GM12864 (cell line): ENCODE measurements at places on chromosomes 5 and 9.
A peak's percentile ranks its signal among the peaks of the same experiment; 100 is the strongest.

DNA sequence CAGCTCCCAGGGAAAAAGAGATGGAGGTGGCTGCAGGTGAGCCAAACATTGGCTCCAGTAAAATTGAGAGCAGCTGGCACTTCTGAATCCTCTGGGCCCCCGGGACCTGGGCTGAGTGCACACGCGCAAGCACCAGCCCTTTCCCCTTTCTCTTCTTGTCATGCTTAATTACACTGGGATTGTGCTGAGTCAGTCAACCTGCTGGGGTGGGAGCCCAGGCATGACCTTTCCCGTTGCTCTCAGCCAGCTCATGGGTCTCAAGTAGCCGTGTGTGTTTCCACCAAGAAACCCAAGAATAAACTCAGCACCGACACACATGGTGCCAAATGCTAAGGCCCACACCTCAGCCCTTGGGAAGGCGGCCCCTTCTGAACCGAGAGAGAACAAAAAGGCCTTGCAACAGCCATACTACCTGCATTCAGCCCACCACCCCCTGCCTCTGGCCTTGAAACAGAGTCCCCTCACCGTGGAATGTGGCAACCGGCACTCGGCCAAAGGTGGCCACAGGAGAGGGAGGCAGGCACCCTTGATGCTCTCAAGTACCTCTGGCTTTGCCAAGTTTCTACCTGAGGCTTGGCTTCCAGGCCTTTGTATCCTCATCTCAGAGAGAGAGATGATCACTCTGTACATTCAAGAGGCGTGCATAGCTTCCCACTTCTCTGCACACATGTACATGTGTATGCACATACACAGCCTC, 28.1 kb downstream of the SLIT3 start:
- DNase-seq: no peak

DNA sequence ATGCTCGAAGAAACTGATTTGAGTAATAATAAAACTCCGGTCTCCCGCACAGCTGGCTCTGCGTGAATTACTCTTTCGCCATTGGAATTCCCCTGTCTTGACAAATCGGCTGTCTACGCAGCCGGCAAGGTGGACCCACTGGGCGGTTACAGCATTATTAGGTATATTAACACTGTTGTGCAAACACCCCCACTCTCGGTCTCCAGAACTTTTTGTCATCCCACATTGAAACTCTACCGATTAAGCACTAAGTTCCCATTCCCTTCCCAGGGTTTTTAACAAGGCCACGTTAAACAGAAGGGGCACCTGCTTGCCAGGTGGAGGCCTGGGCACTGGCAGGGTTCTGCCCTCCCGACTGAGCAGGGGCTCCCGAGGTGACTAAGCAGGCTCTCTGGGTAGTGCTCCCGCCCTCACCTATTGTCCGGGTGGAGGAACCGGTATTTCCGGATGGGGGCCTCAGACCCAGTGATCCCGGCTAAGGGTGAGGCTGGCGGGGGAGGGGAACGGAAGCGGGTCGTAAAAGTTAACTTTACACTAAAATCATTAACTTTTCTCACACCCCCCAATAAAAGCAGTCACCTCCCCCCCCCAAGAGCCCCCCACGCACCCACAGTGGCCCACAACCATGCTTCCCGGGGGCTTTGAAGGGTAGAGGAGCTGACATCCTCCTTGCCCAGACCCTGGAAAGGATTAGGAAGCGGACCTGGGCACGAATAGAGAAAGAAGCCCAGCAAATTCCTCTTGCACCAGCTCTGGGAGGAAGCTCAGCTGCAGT, 53.5 kb upstream of the TJP2 start:
- DNase-seq: no peak

DNA sequence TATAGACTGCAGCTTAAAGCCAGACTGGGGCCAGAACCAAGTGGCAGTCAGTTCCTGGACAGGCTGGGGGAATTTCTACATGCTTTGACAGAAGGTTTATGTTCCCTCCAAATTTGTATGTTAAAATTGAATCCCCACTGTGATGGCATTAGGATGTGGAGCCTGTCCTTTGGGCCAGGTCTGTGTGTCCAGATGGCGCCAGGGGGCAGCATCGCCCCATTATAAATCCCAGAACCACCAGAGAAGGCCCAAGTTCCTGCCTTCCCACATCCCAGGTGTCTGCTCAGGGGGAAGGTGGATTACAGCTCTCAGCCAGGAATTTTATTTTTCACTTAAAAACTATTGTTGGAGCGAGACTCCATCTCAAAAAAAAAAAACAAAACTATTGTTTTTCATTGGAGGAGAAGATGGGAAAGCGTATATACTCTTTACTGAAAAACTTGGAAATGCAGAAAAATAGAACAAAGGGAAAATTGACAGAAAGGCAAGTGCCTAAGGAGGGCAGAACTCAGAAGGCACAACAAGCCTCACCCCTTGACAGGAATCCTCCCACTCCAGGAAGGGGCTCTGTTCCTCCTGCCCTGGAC, 5.0 kb downstream of the IL3 start:
- peak; percentile 18 for DNase-seq

- no peak for DNase-seq
These were observed 67.3 kb downstream of the PARP8 start for GRCh38 chr5:50733741-50734140.

DNA sequence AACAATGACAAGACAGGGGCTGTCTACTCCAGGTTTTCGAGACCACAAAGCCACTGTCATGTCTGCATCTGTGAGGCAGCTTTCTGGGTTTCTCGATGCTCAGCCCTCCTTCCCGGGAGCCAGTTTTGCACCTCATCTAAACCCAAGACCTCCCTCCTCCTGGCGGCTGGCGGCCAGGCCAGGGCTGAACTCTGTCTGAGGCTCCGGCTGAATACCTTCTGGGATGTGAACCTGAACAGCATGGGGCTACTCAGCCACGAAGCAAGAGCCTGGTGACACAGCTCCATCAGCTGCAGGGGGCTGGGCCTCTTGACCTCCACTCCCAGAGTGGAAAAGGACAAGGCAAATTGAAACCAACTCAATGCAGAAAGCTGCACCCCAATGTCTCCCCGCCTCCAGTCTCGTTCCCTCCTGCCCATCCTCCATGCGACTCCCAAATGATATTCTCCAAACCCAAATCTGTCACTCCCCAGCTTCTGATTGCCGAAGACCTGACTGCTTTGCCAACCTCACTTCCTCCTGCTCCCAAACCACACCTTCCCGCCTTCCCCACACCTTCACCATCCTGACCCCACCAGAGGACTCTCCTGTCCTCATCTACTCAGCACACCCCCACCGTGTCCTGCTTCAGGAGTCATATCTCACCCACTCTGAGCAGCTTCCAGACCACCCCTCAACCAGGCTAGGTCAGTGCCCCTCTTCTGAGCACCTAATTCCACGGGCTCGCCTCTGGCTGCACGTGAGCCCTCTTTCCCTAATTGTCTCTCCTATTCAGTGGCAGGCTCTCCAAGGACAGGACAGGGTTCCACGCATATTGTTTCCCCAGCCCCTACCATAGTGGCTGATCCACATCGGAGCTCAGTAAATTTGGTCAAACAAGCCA, 4.5 kb downstream of the ANKS6 start:
- no peak for DNase-seq

DNA sequence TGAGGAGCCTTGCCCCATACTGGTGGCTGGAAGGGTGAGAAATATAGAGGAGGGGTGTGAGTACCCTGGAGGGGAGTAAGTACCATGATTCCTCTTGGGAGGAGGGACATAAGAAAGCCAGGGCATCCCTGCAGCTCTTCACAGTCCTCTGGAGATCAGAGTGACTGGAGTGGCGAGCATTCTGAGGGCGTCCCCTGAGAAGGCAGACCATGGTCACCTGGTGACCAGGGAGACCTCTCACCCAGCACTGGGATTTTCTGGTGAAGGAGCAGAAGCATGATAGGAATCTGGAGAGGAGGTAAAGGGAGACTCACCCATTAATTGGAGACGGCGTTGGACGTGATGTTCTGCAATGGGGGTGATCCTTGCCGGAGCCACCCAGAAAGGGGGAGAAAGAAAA, 27.7 kb upstream of the GPX3 start:
- no peak for DNase-seq

DNA sequence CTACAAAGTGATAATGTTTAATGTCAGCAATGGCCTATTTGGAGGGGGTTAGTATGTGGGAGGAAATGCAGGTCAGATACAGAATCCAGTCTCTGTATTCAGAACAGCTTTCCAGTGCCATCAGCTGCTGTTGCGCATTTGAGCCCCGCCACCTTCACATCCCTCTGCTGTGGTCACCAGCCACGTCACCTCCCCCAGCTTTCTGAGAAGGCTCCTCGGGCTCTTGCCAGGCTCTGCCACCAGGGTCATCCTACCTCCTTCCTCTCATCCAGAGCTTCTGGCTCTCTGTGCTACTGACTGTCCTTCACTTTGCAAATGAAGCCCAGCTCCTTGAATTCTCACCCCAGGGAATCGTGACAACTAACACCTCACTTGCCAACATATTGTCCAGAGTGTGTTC, 138.8 kb downstream of the PIK3R1 start:
- no peak for DNase-seq

DNA sequence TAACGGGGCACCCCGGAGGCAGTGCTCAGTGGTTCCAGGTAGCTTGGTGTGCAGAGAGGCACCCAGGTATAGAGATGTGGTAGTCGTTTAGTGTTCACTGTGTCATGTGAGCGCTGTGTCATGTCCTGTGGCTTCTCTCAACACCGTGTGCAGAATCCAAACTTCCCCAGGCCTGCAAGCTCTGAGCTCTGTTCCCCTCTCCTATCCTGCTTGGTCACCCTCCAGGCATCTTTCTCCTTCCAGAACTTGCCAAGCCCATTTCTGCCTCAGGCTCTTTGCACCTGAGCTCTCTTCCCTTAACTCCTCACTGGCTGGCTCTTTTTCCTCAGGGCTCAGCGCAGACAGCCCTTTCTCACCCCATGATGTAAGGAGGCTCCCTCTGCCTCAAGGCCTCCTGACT, 64.8 kb downstream of the CARTPT start:
- no peak for DNase-seq

GRCh38 chr9:107274953-107275422, 8.1 kb upstream of the RAD23B start:
- no peak for DNase-seq

DNA sequence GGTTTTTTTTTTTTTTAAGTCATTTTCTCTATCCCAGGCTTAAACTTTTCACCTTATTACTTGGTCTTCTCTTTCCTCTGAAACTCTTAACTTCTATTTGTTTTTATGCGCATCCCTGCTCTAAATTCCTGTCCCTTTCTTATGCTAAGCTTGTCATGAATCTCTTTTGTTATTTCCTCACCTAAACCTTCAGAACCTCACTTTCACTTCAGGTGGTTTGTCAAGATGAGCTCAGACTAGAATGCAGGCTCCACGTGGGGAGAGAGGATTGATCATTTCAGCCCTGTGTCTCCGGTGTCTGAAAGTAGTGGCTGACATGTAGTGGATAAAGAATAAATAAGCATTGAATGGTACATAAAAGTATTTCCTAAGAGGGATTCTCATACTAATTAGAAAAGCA, 63.6 kb downstream of the ANXA1 start:
- no peak for DNase-seq

DNA sequence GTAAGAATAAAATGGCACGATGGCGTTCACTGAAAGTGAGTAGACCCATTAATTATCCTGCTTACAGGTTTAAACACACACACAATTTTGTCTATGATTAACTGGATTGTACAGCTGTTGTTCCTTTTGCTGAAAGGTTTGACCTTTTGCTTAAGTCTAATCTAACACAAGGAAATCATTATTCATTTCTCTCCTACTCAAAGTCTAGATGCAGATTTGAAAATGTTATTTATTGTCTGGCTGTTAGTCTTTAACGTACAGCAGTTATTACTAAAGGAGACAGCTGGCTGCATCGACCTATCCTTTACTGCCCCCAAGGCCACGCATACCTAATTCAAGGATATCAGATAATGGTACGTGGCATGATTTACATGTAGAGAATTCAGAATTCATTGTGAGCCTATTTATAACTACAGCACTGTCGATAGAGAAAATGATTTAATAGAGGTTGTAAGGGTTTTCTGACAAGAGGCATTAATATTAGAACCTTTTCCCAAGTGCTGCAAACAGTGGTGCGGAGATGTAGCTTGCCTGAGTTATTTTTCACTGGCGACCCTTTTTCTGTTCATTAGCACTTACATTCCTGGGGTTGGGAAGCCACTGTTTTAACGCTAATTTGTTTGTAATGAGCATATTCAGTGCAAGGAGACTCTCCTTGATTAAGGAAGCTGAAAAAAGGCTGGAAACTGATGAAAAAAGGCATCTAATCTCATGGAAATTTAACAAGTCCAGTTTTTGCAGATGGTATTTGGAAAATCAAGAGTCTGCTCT, 368.4 kb upstream of the GRAMD2B start:
- DNase-seq: no peak

GRCh38 chr9:18596920-18597319, 123.0 kb downstream of the ADAMTSL1 start:
- DNase-seq: no peak

DNA sequence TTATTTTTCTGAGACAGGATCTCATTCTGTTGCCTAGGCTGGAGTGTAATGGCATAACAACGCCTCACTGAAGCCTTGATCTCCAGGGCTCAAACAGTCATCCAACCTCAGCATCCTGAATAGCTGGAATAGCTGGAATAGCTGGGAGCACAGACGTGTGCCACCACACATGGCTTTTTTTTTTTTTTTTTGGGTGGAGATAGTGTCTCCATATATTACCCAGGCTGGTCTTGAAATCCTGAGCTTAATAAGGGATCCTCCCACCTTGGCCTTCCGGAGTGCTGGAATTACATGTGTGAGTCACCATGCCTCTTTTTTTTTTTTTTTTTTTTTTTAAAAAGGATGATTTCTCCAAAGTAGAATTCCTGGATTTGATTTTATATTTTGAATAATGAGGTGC, 60.7 kb downstream of the NSD1 start:
- no peak for DNase-seq

DNA sequence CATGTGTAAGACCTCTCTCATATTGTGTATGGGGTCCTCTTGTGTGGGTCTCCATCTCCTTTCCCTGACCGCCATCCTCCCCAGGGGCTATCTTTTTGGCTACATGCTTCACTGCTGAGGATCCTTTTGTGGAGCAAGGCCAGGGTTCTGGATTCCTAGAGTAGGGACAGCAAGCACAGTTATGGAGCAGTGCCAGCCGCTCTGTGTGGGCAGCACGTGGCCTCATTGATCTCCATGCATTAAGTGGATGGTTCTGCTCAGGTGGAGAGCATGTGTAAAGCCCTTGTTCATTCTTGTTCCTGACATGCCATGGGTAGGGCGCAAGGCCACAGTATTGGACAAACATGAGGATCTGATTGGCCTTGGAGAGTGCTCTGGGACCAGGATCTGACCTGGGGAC, 8.9 kb downstream of the PHF2 start:
- no peak for DNase-seq

GRCh38 chr5:116374434-116374852, 200.2 kb downstream of the SEMA6A start:
- no peak for DNase-seq
